ENCODE measurements at places on chromosomes 7 and 10.

- H3K27ac ChIP-seq: no peak overlapping the region
- H3K36me3 ChIP-seq: no peaks in the 10 kb centered on the region
- peaks cover 6% of the 10 kb centered on the region for H3K27me3 ChIP-seq
- no peak overlapping the region for H3K4me3 ChIP-seq
- no peak for DNase-seq
- H3K4me1 ChIP-seq: no peaks in the 10 kb centered on the region
These were observed 19.1 kb upstream of the PVRIG start for GRCh38 chr7:100200693-100201092.

DNA sequence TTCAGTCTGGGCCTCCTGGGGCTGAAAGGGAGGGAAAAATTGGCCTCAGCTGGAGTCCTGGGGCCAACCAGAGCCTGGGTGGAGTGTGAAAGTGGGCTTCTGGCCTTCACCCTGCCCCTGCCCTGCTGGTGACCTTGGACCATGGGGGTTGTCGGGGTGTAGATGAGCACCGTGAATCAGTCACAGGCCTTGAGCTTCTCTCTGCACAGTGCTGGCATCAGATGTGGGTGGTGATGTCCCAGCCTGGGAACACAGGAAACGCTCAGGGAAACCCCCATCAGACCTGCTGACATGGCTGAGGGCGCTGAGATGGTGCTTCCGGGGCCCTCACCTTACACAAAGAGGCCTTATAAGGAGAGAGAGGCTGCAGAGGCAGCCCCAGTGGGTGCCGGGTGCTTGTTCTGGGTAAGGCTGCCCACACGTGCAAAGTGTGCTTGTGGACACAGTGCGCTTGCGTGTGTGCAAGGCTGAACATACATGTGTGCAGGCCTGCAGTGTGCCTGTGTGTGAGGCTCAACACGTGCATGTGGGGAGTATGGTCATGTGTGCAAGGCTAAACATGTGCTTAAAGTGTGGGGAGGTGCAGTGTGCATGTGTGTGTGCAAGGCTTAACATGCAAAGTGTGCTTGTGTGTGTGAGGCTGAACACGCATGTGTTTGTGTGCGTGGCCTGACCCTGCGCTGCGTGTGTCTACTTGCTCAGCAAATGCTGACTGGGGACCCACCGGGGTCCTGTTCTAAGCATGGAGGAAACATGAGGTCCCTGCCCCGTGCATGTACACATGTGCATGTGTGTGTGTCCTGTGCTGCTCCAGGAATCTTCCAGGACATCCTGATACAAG lies 6.5 kb downstream of the ARPC1B start:
- H3K27ac ChIP-seq: peak overlapping the region; percentile 62
- H3K36me3 ChIP-seq: no peaks in the 10 kb centered on the region
- no peak for DNase-seq
- H3K4me3 ChIP-seq: no peak overlapping the region
- no peaks in the 10 kb centered on the region for H3K27me3 ChIP-seq

DNA sequence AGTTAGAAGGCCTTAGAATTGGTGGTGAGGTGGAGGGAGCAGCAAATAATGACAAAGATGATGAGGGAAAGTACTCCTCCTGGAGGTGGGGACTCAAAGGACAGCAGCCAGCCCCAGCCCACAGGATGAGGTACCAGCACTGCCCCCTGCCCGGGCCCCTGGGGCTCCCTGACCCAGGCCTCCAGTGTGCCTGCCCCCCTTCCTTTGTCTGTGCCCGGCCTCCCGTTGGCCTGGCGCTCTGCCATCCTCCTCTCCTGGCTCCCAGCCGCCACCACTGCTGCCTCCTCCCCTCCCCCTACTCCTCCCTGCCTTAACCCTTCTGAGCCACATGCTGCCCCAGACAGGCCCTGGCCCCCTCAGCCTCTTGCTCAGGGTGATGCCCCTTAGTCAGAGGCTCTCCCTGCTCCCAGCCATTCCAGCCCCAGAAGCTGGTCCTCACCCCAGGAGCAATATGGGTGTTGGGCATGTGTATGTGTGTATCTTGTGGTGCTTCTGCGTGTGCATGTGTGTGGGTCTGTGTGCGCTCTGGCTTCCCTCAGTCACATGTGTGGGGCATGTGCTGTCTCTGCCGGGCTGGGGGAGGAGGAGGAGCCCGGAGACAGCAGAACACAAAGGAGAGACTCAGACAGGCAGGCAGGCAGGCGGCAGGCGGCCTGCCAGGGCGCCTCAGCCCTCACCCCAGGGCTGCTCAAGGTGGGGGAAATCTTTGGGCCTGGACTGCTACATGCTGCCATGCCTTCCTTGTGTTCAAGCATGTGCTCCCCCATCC lies 2.6 kb downstream of the LDB1 start:
- DNase-seq: peak; percentile 80
- peaks cover 73% of the 10 kb centered on the region for H3K4me1 ChIP-seq
- peak overlapping the region; percentile 81 for H3K27ac ChIP-seq
- no peaks in the 10 kb centered on the region for H3K36me3 ChIP-seq
- H3K4me3 ChIP-seq: peak overlapping the region; percentile 20

GRCh38 chr10:130040817-130041330 lies 69.8 kb downstream of the C10orf143 start:
- peaks cover 11% of the 10 kb centered on the region for H3K27me3 ChIP-seq
- H3K36me3 ChIP-seq: no peaks in the 10 kb centered on the region
- H3K4me1 ChIP-seq: no peaks in the 10 kb centered on the region
- DNase-seq: no peak
- H3K4me3 ChIP-seq: no peak overlapping the region

DNA sequence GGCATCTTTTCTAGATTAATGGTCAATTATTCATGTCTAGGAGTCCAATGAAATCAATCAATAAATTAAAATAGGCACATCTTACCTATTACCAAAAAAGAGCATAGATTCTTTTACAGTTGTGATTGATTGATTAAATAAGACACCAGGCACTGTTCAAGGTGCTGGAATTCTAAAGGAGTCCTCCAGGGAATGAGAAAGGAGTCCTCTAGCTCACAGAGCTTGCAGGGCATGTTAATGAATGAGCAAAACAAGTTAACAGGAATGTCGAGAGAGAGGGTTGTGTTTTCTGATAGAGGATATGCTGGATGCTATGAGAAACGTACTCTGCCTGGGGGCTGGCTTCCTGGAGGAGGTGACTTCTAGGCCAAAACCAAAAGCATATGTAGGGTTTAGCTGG lies 191.4 kb downstream of the BMPER start:
- H3K27ac ChIP-seq: no peak overlapping the region
- no peak overlapping the region for H3K4me3 ChIP-seq
- H3K4me1 ChIP-seq: no peaks in the 10 kb centered on the region
- H3K36me3 ChIP-seq: no peaks in the 10 kb centered on the region

DNA sequence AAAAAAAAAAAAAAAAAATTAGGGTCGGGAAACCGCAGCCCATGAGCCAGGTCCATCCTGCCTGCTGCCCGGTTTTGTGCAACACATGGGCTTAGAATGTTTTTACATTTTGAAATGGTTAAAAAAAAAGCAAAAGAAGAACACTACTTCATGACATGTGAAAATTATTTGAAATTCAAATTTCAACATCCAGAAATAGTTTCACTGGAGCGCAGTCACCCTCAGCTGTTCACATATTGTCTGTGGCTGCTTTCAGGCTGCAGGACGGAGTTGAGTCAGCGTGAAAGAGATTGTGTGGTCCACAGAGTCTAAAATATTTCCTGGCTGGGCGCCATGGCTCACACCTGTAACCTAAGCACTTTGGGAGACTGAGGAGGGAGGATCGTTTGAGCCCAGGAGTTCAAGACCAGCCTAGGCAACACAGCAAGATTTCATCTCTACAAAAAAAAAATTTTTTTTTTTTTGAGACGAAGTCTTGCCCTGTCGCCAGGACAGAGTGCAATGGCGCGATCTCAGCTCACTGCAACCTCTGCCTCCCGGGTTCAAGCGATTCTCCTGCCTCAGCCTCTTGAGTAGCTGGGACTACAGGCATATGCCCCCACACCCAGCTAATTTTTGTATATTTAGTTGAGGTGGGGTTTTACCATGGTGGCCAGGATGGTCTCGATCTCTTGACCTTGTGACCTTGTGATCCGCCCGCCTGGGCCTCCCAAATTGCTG lies 63.9 kb upstream of the ECHDC3 start:
- peaks cover 32% of the 10 kb centered on the region for H3K4me1 ChIP-seq
- H3K36me3 ChIP-seq: no peaks in the 10 kb centered on the region
- H3K4me3 ChIP-seq: no peak overlapping the region
- no peak for DNase-seq
- H3K27ac ChIP-seq: no peak overlapping the region

- peak; percentile 10 for DNase-seq
- H3K4me3 ChIP-seq: no peak overlapping the region
- no peaks in the 10 kb centered on the region for H3K4me1 ChIP-seq
- H3K27me3 ChIP-seq: no peaks in the 10 kb centered on the region
- no peak overlapping the region for H3K27ac ChIP-seq
These were observed 38.1 kb upstream of the HBP1 start for GRCh38 chr7:107130487-107131220.

DNA sequence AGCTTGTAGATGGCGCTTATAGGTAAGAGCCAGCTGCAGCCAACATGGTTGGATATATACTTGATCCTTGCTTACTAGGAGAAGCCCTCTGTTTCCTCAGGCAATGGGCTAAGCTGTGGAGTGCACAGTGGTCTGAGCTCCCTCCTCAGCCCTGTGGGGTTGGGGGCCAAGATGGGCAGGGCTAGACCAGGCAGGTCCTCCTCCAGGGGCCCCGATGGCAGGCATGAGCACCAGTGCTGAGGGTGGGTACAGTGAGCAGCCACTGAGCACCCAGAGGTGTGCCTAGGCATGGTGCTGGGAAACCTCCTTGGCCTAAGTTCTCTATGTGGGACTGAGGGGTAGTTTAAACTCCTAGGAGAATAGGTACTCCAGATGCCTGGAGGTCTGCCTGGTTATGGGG lies 680.2 kb downstream of the SUGCT start:
- no peak for DNase-seq
- no peaks in the 10 kb centered on the region for H3K27me3 ChIP-seq
- H3K27ac ChIP-seq: no peak overlapping the region
- H3K36me3 ChIP-seq: no peaks in the 10 kb centered on the region

DNA sequence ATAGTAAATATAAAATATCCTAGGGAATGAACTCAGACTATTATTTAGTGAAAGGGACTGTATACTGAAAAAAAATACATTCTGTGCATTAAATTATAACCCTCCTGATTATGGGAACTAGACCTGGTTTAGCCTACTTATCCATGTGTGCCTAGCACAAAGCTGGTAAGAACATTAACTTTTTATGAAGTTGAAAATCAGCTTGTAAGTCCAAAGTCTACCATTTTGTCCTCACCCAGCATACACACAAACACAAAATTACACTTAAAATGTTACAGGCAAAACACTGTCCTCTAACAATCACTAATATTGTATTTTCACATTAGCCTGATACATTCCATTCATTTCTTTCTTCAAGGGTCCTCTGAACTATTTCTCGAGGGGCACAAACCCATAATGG lies 19.9 kb upstream of the NEBL start:
- no peak overlapping the region for H3K27ac ChIP-seq
- no peaks in the 10 kb centered on the region for H3K36me3 ChIP-seq
- H3K4me1 ChIP-seq: no peaks in the 10 kb centered on the region

DNA sequence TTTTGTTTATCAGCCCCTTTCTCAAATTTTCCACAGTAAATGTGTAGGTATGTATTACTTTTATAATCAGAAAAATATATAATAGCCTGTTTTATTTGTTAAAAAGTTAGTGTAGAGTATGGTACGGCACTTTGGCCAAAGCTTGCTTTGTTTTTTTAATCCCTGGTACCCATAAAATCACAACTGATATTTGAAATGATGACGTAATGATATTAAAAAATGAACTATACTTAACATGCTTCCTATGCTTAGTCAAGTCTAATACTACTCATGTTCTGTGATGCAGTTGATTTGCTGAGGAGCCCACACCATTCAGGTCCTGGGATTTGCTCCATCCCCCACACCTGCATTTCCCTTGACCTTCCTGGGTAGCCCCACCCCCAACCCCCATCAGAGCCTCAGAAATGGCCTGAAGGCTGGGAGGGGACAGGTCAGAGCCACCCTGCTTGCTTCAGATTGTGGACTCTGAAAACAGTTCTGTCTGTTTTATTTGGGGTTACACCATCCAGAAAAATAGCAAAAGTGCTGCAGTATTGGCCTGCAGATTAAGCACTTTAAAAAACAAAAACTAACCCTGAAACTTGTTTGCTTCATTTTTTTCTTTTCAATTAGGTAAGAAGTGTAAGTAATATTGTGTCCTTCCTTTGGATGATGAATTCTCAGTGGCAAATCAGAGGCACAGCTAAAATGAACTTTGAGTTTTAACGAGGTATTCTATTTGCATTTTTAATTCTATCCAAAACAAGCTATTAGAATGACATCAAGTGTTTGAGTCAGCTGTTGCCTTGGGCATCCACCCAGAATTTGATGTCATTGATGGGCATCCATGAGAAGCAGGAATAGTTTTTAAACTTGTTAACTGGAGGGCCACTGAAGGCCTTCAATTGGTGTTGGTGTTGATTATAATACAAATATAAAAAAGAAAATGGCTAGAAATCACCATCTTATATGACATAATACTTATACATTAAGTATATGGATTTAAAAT lies 23.3 kb downstream of the PLCE1 start:
- H3K27ac ChIP-seq: no peak overlapping the region
- H3K4me1 ChIP-seq: no peaks in the 10 kb centered on the region
- DNase-seq: no peak
- H3K4me3 ChIP-seq: no peak overlapping the region
- no peaks in the 10 kb centered on the region for H3K36me3 ChIP-seq

Measured in A673 (cell line).